ENCODE measurements at places on chromosomes 2 and 18.

GRCh38 chr2:73979021-73979420 is 5.7 kb upstream of the TET3 start:
- no peak for DNase-seq

GRCh38 chr2:159114835-159115234 is 146.4 kb downstream of the TANC1 start:
- DNase-seq, result no peak

GRCh38 chr2:217827430-217828201 is 175.2 kb downstream of the TNS1 start:
- no peak for DNase-seq

DNA sequence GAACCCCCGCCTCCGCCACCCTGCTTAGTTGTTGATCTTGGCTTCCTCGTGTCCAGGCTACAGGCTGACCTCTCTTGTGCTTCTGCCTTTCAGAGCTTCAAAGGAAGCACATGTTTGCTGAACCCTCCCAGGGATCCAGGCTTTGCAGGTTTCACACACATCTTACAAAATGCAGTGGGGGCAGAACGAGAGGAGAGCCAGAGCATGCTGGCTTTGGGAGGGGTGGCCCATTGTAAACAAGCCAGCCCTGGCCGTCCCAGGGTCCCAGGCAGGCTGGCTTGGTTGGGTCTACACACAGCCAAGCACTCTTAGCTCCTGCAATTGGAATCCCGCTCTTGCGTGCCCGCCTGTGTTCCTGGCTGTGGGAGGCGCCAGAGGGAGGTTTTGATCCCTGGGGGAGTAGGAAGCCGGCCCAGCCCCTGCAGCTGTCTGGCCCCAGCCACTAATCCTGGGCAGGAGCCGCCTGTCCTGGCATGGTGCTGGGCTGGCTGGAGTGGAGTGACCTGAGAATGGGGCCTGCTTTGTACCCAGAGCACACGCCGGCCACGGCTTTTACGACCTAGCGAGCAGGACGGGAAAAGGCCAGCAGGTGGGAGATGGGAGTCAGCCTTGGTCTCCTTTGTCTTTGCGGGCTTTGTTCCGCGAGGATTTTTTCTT is 53.9 kb downstream of the SH3BP4 start:
- peak; percentile 54 for DNase-seq

- no peak for DNase-seq
Observed at GRCh38 chr2:200336980-200337615, 30.6 kb downstream of the SPATS2L start.

DNA sequence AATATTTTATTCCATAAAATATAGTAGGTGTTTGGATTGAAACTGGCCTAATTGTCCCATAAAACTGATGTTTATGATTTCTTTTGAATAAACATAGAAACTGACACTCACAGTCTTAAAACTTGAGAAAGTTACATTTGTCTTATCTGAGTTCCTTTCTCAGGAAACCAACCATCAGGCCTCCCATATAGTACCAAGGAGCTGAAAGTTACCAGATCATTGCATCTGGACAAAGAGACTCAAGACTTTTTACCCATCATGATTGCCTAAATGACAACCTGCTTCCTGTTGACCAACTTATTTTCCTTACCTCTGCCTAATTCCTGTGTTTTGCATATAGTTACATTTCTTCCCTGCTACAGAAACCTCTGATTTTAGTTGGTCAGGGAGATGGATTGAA is 137.0 kb upstream of the XPO1 start:
- DNase-seq, result no peak

- no peak for DNase-seq
Observed at GRCh38 chr2:125643585-125643984, 1012.4 kb upstream of the GYPC start.

DNA sequence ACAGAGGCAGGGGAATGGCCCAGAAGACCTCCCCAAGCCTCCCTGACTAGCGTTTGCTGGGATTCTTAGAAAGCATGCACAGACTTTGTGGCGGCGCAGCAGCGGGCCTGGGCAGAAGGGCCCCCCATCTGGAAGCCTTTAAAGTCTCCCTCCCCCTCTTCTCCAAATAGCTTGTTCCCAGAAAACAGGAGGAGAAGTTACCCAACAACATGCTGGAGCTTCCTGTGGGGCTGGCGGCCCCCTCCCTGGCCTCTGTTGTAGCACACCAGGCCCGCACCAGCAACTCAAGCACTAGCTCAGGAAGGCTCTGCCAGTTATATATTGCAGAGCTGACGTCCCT is 334.8 kb downstream of the DYSF start:
- DNase-seq, result no peak

- no peak for DNase-seq
Observed at GRCh38 chr18:77144451-77145118, 12.0 kb upstream of the MBP start.

DNA sequence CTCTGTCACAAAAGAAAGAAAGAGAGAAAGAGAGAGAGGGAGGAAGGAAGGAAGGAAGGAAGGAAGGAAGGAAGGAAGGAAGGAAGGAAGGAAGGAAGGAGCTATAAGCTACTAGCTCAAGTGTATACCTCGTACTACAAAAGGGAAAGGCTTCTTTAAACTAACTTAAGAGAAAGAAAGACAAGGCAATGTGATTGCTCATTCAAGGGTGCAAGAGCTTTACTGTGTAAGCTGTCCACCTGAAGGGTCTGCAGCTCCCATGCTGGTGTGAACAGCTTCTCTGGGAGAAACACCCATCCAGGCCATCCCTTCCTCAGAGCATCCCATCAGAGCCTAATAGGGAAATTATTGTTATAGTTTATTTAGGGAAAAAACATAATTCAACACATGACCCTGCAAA is 286.1 kb upstream of the ID2 start:
- no peak for DNase-seq

DNA sequence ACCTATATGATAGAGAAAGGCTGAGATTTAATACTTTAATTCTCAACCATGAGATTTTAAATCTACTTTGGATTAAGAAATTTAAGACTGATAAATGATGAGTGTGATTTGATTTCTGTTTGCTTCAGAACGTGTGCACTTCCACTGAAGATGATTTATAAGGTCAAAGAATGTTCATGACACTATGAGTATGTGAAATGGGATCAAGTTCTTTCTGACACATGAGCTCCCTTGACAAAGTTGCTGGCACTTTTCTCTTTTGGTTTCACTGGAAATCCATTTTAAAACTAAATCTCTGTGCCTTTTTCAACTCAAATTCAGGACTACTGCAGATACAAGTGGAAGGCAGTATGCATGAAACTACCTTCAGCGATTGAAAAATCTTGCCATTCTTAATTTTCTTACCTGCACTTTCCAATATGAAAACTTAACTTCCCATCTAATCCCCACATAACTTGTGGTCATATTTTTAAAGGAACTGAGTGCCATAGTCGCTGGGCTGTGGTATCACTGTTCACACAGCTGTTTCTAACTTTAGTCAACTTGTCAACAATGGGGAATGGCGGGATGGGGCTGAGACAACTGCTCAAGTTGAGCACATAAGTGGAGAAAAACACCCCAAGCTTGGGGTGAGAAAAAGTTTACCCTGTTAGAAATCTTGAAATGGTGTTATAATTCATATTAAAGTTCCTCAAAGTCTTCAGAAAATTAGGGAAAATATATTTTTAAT is 51.8 kb upstream of the TTN start:
- DNase-seq, result no peak

DNA sequence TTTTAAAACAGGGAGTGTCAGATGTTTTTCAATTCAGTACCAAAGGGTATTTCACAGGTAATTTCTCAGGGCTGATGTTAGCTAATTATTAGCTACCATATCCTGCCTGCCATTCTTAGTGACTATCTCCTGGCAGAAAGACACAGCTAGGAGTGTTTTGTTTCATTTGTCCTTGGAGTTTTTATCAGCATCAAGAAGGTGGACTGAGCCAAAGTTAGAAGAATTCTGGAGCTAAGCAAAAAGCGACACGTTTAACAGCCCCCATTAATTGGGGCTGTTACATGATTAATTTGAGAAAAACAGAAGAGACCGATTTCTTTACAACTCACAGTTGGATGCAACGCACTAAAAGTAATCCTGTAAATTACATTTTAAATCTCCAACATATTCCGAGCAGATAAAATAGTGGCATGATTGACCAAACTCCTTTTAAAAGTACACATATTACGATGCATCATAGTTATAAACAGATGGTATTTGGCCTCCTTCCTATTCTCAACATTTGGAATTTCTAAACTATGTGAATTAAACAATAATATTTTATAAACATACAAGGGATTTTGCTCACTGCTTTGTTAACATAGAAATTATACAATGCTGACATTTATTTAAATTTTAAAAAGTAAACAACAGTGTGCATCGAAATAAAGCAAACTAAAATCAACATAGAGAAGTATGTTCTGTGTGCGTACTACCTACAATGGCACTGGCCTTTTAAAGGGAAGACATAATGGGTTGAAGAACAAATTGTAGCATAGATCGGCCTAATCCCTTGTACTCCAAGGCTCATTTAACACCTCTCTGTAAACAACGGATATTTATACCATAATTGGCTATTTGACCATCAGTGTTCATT is 585.1 kb downstream of the ZEB2 start:
- no peak for DNase-seq

- DNase-seq, result no peak
Observed at GRCh38 chr2:64015898-64016297, 3.3 kb downstream of the VPS54 start.

- DNase-seq, result no peak
Observed at GRCh38 chr2:217069263-217070042, 209.6 kb upstream of the TNP1 start.

DNA sequence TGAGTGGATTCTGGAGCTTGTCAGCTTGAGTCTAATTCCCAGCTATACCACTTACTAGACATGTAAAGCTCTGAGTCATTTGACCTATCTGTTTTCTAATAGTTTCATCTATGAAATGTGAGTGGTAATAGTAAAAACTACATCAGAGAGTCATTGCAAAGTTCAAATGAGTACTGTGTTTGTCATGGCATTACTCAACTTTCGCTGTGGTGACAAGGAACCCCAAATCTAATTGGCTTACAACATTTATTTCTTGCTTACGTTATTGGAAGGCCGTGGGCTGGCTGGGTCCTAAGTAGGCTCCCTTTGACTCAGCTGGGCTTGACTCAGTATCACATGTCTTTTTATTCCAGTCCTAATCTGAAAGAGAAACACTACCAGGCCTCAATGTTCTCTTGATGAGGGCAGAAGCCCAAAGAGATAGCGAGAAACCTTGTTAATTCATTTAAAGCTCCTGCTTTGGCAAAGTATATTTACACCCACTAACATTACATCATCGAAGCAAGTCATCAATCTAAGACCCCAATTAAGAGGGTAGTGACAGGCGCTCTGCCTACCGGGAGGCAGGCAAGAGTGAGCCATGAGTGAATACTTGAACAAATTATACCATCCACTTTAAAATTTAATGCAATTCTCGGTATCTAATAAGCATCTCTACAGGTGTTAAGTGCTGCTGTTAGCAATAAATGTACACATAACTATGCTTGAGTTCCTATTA is 431.8 kb upstream of the SPHKAP start:
- DNase-seq, result no peak

GRCh38 chr18:51082571-51083267 is 52.7 kb downstream of the SMAD4 start:
- DNase-seq, result no peak

DNA sequence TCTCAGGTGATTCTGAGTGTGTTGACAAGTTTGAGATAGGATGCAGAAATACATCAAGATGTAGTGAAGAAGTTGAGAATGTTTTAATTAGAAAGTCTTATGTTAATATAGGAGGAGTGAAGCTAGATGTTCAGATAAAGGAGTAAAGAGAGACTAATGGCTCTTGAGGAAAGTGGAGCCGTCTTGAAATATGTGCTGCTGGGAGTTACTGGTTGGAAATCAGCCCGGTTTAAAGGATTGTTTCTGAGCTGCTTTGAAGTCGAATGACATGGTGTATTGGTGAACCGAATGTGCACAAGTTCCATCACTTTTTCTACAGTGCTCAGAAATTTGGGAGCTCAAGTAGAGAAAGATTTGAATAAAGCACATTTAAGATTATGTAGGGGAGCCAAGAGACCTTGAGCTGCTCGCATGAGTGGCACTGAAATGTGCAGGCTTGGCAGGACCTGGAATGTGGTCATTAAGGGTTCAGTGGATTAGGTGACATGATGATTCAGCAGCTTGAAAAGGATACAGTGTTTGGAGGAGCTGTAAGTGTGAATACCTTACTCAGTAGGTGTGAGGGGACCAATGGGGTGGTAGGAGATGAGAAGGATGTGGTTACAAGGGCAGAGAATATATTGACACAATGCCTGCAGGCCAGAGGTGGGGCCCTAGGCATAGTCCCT is 68.6 kb downstream of the CAB39 start:
- DNase-seq, result no peak

GRCh38 chr2:16487686-16488085 is 177.9 kb downstream of the CYRIA start:
- no peak for DNase-seq

DNA sequence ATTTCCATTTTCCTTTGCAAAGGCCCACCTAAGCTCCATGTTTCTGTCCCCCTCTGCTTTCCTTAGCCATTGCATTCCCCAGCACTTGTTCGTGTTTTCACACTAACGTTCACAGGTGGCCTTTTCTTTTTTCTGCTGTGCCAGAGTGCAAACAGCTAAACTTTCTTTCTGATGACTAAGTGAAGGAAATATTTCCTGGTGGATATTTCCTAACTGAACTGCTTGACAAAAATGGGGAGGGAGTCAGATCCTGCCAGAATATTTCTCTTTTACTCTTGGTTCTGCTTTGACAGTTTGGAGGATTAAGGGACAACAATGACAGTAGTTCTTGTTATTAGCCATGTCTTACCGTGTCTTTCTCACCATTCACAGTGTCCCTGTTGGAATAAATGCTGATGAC is 344.0 kb downstream of the ARHGAP15 start:
- no peak for DNase-seq

DNA sequence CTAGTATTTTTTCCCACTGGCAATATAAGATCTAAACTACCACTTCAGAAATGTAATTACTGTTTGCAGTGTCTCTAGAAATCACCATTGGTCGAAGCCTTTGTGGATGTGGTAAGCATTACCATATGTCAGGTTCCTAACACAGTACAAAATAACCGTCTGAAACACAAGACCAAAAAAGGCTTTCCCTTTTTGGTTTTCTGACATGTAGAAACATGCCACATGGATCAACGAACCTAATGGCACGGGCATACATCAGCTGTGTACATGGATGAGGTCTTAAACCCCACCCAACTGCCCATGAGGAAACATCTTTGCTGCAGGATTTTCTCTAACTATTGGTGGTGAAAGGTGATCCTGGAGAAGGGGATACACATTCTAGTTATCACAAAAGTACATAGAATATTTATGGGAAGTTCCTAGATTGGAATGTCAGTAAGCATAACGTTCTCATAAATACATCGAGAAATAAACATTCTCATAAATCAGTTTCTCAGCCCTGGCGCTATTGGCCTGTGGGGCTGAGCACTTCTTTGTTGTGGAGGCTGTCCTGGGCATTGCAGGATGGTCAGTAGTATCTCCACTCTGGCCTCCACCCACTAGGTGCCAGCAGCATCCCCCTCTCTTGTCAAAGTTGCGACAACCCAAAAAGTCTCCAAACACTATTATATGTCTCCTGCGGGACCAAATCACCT is 9.0 kb downstream of the VIT start:
- DNase-seq, result no peak

Data from NCI-H446 (cell line).